ENCODE measurements at places on chromosomes 3 and 15.

- no peak for DNase-seq
Observed at GRCh38 chr15:65945616-65946015, 76.3 kb downstream of the RAB11A start.

- no peak for DNase-seq
Observed at GRCh38 chr3:179750720-179751328, 98.0 kb downstream of the USP13 start.

GRCh38 chr15:74535388-74536084 lies 5.5 kb upstream of the ARID3B start:
- DNase-seq, result no peak

DNA sequence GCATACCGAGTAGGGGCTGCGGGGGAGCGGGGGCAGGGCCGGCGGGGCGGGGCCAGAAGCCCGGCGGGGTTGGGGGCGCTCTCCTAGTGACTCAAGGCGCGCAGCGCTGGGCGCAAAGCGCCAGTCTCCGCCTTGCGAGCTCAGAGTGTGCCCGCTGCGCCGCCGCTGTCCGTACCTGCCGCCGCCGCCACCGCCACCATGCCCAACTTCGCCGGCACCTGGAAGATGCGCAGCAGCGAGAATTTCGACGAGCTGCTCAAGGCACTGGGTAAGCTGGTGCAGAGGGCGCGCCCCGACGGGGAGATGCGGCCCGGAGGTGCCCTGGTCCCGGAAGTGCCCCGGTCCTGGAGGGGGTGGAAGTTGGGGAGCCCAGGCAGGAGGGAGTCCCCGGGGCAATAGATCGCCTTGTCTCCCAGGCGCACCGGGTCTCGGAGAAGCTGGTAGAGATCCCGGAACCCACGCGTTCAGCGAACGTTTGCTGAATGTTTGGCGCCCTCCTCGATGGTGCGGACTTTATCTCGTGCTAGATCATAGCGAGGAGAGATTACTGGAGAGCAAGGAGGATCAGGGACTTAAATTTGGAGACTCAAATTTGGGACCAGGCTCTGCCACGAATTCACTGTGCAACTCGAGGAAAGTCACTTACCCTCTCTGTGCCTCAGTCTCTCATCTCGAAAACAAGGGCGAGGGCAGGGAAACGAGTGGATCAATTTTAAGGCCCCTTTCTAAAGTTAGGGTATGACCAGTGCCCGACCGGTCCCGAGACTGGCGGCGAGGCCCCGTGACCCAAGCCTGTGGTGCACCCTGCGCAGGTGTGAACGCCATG lies at the start of gene CRABP1:
Gene CRABP1, plus strand, starts transcription at position 123 of the 826 bp plus-strand sequence. Its CDS starts 76 bp downstream, at position 199.
- no peak for DNase-seq

DNA sequence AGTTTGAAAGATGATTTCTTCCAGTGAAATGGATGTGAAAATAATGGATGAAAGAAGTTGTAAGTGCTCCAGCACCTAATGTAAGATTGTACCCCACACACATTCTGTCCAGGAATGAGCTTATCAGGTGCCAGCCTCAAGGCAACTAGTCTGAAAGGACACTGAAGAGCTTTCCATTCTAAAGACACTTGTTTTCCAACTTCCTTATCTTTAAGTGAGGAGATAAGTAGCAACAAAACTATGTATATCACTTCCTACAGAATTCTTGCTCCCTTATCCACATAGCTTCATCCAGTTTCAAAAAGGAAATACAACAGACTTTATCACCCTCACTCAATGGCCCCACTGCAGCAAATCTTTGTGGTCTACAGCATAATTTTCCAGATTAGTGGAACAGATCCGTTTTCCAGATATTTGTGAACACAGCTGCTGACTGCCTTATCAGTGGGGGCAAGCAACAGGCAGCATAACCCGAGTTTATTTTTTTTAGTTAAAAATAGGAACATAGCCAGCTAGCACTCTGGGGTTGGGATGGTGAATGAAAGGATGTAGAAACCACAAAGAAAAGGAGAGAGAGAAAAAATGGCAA lies 60.6 kb downstream of the CD200R1L start:
- no peak for DNase-seq
